ENCODE measurements at places on chromosomes 1 and 21. TPM values are rescaled to one million over a fixed set of nuclear protein-coding genes. Genes with fewer than 3 reads are reported as not detected.

- DNase-seq, result no peak
Observed at GRCh38 chr1:229190057-229190575, 80.8 kb upstream of the RAB4A start.

- no peak for DNase-seq
Observed at GRCh38 chr1:70043804-70044203, 161.6 kb downstream of the LRRC40 start.

- no peak for DNase-seq
Observed at GRCh38 chr1:54361342-54361741, 44.9 kb downstream of the SSBP3 start.

DNA sequence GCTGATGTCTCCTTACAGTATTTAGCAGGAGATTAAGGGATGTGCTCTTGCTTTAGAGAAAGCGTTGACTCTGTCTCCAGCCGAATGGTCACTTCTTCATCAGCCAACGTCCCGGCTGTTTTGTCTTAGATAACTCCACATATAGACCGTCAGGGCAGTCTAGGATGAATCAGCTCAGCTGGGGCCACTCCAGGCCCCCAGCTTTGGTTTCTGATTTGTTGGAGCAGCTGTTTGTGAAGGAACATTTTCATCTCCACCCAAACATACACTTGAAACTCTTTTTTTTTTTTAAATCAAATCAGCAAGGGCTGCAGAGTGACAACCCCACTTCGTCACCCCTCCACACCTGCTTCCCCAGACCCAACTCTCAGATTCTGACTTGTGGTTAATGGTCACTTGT, 206.1 kb upstream of the GALNT2 start:
- DNase-seq, result no peak

DNA sequence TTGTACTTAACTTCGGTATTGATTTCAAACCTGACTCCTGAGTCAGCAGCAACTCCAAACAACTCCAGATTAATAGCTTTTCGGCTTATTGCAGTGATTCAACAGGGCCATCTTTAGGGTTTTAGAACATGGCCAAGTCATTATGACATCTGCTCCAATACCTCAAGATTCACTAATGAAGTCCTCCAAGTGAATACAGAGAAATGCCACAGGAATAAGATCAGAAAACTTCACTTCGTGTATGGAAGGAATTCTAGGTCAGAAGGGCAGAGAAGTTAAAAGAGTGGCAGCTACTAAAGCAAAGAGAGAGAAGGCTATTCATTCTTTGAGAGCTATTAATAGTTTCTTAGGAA, 7.6 kb upstream of the C1orf116 start:
- DNase-seq, result no peak

DNA sequence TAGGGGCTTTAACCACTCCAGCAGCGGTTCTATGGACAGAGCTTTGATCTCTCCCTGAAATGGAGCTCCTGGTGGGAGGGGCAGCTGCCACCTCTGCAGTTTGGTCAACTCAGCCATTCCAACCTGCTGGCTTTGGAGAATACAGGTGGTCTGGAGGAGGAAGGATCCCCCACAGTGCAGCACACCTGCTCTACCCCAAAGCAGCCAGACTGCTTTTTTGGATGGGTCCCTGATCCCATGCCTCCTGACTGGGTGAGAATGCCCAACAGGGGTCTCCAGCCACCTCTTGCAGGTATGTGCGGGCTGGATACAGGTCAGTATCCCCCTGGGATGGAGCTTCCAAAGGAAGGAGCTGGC, 53.9 kb downstream of the TPTE start:
- no peak for DNase-seq

DNA sequence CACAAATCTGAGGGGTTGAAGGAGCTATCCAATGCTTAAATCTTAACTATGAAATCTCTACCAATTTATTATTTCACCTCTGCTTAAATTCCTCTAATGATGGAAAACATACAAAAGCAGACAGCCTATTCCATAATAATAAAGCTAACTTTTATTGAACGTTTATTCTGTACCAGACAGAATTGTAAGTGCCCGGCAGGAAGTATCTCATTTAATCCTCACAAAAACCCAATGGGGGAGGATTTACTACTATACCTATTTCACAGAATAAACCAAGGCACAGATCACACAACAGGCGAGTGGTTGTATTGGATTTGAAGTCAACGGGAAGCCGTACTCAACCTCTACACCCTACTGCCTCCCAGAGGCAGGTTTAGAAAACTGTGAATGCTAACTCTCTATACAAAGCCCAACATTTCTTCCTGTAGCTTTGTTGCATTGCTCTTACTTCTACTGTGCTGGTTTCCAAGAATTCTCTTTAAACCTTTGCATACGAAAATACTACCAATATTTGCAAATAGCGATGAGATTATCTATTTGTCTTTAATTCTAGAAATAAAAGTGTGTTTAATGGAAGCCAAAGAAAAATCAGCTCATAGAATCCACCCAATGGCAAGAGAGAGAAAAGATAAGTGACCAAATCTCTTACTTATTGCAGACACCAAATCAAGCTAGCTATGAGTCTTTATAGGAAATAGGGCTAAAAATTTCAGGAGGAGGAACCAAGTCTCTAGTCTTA, 33.5 kb upstream of the C1orf53 start:
- DNase-seq, result peak; percentile 20

- no peak for DNase-seq
Observed at GRCh38 chr1:203153989-203154821, 21.4 kb downstream of the MYBPH start.

DNA sequence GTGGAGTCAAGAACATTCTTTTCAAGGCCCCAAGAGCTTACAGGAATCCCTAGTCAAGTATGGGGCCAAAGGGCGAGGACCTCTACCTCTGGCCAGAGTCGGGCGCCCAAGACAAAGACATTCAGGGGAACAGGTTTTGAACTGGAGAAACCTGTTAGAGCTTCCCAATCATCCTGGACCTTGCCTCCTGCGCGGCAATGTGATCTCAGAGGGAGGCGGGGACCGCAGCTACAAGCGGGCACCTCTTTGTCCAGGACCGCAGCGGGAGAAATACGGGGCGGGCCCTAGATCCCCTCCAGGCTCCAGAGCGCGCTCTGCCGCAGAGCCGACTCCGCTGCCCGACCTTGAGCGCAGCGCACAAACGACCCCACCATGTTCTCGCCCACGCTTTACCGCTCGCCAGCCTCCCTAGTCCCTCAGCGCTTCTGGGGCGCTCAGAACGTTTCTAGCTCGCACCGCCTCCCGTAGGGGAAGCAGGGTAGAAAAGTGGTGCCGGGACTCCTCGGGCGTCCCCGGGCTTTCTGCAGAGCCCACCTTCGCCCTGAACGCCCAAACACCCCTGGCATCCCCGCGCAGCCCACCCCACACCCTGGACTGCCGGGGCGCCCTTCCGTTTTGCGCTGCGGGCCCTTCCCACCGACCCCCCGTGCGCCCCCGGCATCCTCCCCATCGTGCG, 28.1 kb downstream of the RABIF start:
- DNase-seq, result peak; percentile 84

DNA sequence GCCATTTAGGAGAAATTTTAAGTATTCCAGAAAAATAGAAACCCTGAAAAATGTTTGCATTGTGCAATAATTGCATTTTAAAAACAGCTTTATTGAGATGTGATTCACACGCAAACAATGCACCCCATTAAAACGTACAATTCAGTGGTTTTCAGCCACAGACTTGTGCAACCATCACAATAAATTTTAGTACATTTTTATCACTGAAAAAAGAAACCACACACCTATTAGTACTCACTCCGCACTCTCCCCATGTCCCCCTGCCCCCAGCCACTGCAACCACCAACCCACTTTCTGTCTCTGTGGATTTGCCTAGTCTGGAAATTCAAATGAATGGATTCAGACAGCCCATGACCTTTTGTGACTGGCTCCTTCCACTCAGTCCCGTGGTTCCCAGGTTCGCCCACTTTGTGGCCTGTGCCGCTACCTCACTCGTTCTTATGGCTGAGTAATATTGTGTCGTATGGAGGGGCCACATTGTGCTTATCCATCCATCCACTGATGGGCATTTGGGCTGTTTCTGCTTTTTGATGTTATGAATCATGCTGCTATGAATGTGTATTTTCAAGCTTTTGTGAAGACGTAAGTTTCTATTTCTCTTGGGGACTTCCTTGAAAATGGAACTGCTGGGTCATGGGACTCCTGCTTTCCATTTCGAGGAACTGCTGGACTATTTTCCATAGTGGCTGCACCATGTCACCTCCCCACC, 147.7 kb upstream of the ARHGEF16 start:
- no peak for DNase-seq

GRCh38 chr1:165828103-165828668, 772 bp downstream of the UCK2 start:
- peak; percentile 41 for DNase-seq

GRCh38 chr1:44262816-44263567, 49.7 kb downstream of the DMAP1 start:
- no peak for DNase-seq

GRCh38 chr1:177596485-177596884, 373.4 kb downstream of the SEC16B start:
- no peak for DNase-seq

GRCh38 chr1:93758842-93759515, 77.3 kb upstream of the BCAR3 start:
- DNase-seq, result no peak

DNA sequence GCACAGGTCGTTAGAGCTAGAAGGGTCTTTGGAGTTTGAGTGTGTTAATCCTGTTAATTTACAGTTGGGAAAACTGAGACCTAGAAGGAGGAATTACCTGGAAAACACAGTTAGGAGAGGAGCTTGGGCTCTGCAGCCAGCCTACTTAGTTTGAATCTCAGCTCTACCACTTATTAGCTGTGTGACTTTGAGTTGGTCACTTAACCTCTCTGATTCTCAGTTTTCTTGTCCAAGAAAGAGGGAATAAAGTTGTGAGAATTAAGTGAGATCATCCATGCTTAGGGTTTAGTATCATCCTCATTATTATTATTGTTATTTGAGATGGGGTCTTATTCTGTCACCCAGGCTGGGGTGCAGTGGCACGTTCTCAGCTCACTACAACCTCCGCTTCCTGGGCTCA, 5.4 kb upstream of the HTR1D start:
- DNase-seq, result no peak

- no peak for DNase-seq
Observed at GRCh38 chr1:80645621-80646020, 1155.1 kb upstream of the ADGRL2 start.

DNA sequence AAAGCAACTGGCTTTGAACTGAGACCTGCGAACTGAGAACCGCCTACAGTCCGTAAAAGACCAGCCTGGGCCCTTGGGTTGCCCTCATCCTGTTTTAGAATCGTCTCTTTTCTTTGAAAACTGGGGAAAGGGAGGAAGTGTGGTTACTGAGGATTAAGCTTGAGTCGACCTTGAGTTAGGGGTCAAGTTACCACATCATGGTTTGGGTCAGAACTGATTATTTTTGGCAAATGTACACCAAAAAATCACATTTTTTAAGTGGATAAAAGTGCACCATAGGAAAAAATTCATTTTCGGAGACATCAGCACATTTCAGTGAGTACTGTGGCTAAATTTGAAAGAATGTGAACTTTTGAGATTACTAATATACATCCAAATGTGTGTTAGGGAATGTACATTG, 76.9 kb upstream of the KAZN start:
- no peak for DNase-seq

DNA sequence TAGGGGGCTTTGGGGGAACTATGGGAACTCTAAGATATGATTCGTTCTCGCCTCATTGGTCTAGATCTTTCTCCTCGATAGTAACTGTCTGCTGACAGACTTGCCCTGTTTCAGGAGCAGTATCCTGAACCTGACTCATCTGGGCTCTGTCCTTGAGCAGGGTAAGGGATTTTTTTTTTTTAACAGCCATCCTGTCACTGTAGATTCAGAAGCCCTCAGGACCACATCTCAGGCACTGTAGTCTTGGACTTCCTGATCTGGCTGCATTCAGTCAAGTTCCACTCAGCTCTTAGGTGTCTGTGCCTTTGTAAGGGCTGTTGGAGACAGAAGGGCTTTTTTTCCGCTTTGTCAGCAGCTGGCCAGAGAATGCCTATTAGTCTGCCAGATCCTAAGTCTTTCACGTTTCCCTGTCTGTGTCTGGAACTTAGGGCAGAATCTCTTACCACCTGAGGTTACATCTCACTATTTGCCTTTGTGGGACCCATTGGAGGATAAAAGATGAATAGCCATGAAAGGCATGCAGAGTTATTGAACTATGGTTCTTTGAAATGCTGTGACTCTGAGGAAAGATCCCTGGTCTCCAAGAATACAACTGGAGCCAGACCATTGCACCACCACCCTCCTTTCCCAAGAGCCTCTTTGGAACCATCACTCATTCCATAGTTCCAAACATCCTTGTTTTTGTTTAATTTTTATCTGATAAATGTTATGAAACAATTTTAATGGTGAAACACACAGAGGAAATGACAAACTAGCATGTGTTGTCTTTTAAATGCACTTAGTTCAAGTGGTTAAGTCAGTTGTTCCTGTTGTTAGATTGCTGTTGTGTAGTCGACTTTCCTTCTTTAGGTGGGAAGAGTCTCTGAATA, 49.7 kb upstream of the MACF1 start:
- no peak for DNase-seq

GRCh38 chr21:43278359-43278758, 109.6 kb downstream of the CRYAA start:
- no peak for DNase-seq

DNA sequence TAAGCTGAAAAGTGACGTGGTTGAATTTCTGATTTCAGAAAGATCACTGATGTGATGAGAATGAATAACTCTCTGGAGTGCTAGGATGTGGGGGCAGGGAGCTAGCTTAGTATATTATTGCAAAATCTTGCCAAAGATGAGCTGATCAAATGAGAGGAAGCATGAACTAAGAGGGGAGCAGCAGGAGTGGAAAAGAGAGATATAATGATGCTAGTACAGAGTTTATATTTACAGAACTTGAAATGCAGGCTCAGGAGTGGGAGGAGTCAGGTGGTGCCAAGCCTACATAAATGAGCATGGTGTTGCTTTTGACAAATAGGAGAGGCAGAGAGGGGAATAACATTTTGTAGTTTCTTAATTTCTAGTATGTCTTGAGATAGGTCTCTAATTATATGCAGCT, 38.1 kb upstream of the NBL1 start:
- DNase-seq, result peak; percentile 36

GRCh38 chr1:41361495-41362356, 492 bp downstream of the FOXO6 start:
- DNase-seq, result no peak

DNA sequence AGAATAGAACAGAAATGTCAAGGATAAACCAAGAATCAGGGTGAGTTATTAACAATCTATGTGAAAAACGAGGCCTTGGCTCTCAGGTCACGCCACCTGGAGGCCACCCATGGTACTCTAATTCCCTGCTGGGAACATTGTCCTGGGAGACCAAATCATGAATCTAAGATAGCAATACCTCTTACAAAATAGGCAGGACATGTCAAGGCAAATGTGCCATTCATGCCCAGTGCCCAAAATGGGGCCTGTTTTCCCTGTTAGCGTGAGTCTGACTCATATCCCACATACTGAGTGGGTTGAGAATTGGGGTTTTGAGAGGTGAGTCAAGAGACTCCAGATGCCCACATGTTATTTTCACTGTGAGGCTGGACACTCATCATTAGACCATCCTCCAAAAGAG, 380.8 kb downstream of the HHIPL2 start:
- no peak for DNase-seq

Gene CTXND2
- total RNA-seq, result not detected

Gene GBP6
- total RNA-seq, result not detected

Gene ZNF683
- total RNA-seq, result not detected

Gene SPRR1B
- total RNA-seq, result not detected

Gene FOXO6
- total RNA-seq, result 0.52 TPM

Gene DNM3
- 2.3 TPM for total RNA-seq

Gene CLCA1
- 848 TPM for total RNA-seq

Gene IQCC
- total RNA-seq, result 1.3 TPM

Gene RHD
- total RNA-seq, result not detected

Gene SIM2
- total RNA-seq, result not detected
